Activated CD4-positive, alpha-beta memory T cell treated with anti-CD3 and anti-CD28 coated beads, Interleukin-2, amount 10 ng/mL, durations not matched to agents 7 days and 5 days (primary cell): ENCODE measurements at places on chromosomes 6 and 20. TPM values are rescaled to one million over a fixed set of nuclear protein-coding genes. Genes with fewer than 3 reads are reported as not detected.

The TMEM200A gene
- 3.0 TPM for total RNA-seq

- peaks cover 6% of the 10 kb centered on the region for H3K27me3 ChIP-seq
- H3K4me3 ChIP-seq, result no peak overlapping the region
- peaks cover 13% of the 10 kb centered on the region for H3K4me1 ChIP-seq
- DNase-seq, result no peak
These were observed 82.1 kb downstream of the UNC5CL start for GRCh38 chr6:40956936-40957335.

DNA sequence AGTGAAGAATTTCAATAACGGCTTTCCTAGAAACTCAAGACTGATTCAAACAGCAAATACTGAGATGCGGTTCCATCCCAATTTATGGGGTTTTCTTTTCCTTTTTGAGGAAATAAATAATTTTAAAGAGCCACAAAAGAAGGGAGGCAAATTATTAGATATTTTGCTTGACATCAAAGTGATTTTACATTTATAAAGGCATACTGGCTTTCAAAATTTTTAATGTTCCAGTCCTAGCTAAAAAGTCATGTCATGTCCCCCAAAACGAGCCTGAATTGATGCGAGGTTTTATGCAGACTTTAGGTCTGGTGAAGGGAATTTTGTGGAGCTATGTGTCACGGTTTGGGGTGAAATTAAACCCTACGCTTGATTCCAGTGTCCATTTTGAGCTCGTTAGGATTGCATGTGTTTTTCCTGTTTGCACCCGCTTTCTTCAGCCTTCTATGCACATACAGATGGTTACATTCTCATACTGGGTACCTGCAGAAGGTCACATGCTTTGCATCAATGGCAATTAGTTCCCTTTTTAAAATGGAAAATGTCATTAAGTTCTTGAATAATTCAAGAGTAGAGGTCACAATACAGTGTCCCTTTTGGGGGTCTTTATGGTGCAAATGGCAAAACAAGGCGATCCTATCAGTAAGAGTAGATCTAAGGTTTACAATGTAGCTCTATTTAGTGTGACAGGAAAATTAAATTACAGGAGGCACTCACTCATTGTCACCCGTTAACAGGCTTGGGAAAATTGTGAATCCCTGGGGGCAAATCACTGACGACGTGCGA, 17.3 kb downstream of the FOXA2 start:
- H3K27ac ChIP-seq, result no peak overlapping the region
- no peaks in the 10 kb centered on the region for H3K4me1 ChIP-seq
- H3K36me3 ChIP-seq, result peaks cover 3% of the 10 kb centered on the region
- DNase-seq, result no peak
- peaks cover 45% of the 10 kb centered on the region for H3K27me3 ChIP-seq

- H3K4me3 ChIP-seq, result no peak overlapping the region
- no peaks in the 10 kb centered on the region for H3K36me3 ChIP-seq
- no peak for DNase-seq
- no peak overlapping the region for H3K27ac ChIP-seq
These were observed 179.7 kb upstream of the MYLIP start for GRCh38 chr6:15948930-15949900.

GRCh38 chr6:42428326-42429041, 23.2 kb downstream of the TRERF1 start:
- H3K36me3 ChIP-seq, result peaks cover 40% of the 10 kb centered on the region
- peak; percentile 49 for DNase-seq
- H3K27me3 ChIP-seq, result no peaks in the 10 kb centered on the region
- H3K27ac ChIP-seq, result peak overlapping the region; percentile 47
- peak overlapping the region; percentile 0 for H3K4me3 ChIP-seq

DNA sequence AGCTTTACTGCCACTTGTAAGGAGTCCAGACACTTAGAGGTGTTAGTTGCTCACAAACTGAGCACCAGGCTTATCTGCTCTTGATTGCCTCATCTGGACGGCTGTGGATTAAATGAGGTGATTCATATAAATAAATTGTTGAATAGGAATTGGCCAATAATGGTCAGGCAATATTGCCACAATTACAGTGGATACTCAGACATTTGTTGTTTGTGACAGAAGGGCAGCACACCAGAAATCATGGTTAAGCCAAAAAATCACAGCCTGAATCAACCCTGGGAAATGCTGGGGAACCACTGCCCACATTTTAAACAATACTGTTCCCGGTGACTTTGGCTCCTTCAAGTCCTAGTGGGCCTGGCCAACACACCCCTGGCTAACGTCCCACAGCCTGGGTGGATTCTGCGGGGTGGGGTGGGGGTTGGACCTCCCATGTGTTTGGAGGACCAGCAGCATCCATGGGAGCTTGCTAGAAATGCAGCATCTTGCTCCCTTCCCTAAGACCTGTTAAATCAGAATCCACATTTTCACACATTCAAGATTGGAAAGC, 29.5 kb upstream of the SPDEF start:
- H3K36me3 ChIP-seq, result peaks cover 9% of the 10 kb centered on the region
- no peak overlapping the region for H3K4me3 ChIP-seq
- peaks cover 3% of the 10 kb centered on the region for H3K4me1 ChIP-seq
- no peak overlapping the region for H3K27ac ChIP-seq

DNA sequence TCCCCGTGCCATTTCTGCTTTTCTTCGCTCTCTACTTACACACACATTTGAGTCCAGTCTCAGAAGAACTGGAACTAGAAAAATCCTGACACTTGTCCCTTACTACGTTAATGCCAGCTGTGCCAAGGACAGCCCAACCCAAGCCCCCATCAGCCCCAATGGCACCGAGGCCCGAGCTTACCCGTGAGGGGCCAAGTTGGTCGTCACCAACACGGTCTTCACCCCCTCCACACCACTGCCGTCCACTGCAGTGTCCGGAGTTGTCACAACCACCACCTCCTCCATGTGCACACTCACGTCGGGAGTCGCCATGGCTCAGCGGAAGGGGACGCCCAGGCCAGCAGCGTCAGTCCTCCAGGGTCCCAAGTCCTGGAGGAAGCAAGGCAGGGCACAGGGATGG, 7.8 kb downstream of the GMEB2 start:
- H3K4me1 ChIP-seq, result peaks cover 9% of the 10 kb centered on the region
- H3K36me3 ChIP-seq, result peaks cover 48% of the 10 kb centered on the region
- H3K27ac ChIP-seq, result no peak overlapping the region

- H3K27me3 ChIP-seq, result no peaks in the 10 kb centered on the region
- no peak for DNase-seq
- no peak overlapping the region for H3K27ac ChIP-seq
- H3K4me3 ChIP-seq, result no peak overlapping the region
- H3K36me3 ChIP-seq, result peaks cover 2% of the 10 kb centered on the region
These were observed 88.4 kb downstream of the ZDHHC14 start for GRCh38 chr6:157469378-157469777.

DNA sequence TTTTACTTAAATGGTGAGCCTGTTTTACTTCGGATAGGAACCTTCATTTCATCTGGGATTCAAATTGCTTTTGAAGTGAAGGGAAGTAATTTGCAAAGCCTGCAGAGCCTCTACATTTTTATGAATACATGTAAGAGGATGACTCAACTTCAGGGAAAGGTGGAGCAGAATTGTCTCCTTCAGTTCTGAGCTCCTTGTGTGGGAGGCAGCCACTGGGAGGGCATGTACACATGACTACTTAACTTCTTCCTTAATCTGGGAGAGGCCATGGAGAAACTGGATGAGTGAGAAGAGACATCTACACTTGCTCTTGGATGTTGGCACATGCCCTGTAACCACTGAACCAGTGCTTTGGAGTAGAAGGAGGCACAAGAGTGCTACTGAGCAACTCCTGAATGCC, 145.1 kb upstream of the NRSN1 start:
- no peak overlapping the region for H3K27ac ChIP-seq
- no peaks in the 10 kb centered on the region for H3K36me3 ChIP-seq
- no peak overlapping the region for H3K4me3 ChIP-seq
- H3K27me3 ChIP-seq, result no peaks in the 10 kb centered on the region
- no peak for DNase-seq
- H3K4me1 ChIP-seq, result no peaks in the 10 kb centered on the region

The ACTL10 gene
- total RNA-seq, result 4.5 TPM

DNA sequence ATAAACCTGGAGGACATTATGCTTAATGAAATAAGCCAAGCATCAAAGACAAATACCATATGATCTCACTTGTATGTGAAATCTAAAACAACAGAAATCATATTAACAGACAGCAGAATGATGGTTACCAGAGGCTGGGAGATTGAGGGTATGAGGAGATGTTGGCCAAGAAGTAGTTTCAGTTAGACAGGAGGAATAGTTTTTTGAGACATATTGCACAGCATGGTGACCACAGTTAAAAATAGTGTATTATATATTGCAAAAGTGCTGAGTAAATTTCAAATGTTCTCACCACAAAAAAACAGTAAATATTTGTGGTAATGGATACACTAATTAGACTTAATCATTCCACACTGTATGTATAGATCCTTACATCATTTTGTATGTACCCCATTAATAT, 1.8 kb downstream of the GABRR1 start:
- DNase-seq, result no peak
- H3K36me3 ChIP-seq, result no peaks in the 10 kb centered on the region
- H3K4me3 ChIP-seq, result no peak overlapping the region
- no peaks in the 10 kb centered on the region for H3K4me1 ChIP-seq
- H3K27ac ChIP-seq, result no peak overlapping the region

DNA sequence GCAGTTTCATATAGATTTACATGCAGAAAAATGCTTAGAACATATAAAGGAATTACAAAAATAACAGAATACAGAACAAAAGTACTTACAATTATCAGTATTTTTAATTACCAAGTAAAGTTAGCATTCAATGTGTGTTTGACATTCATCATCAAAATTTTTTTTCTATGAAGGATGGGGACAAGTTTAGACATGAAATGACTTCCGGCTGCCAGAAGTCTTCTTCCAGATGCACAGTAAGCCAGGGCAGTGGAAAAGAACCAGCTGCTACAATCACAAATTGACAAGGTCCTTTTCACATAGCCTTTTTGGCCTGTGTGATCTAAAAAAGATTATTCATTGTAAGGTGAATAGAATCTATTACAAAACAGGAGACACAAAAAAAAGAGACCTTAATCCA, 73.8 kb downstream of the HUS1B start:
- H3K27ac ChIP-seq, result no peak overlapping the region
- DNase-seq, result no peak
- H3K4me3 ChIP-seq, result no peak overlapping the region
- H3K27me3 ChIP-seq, result no peaks in the 10 kb centered on the region
- no peaks in the 10 kb centered on the region for H3K36me3 ChIP-seq
- H3K4me1 ChIP-seq, result peaks cover 39% of the 10 kb centered on the region

The NKAIN2 gene
- total RNA-seq, result not detected

The PRR18 gene
- not detected for total RNA-seq

- H3K4me3 ChIP-seq, result peak overlapping the region; percentile 56
- H3K27me3 ChIP-seq, result peaks cover 1% of the 10 kb centered on the region
- peak; percentile 82 for DNase-seq
- H3K36me3 ChIP-seq, result no peaks in the 10 kb centered on the region
- H3K27ac ChIP-seq, result peak overlapping the region; percentile 85
- H3K4me1 ChIP-seq, result peaks cover 46% of the 10 kb centered on the region
These were observed 49.4 kb upstream of the ARMC2 start for GRCh38 chr6:108798670-108799353.

DNA sequence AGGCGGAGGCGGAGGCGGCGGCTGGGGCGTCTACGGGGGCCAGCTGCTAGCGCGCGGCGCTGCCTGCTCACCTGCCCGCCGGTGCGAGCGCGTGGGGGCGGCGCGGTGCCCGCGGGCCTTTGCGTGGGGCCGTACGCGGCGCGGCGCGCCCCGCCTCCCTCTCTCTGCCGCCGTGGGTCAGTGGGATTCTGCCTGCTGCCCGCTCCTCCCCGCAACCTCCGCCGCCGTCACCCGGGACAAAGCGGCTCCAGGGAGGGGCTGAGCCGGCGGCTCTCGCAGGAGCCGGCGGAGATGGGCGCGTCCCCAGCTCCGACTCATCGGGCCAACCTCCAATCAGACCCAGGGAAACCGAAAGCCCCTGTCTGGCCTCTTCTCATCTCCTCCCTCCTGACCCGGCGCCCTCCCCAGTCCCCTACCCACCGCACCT, at the start of gene RCAN2:
Gene RCAN2 (minus strand): TSS at position 249 of the 427 bp plus-strand sequence.
- no peaks in the 10 kb centered on the region for H3K36me3 ChIP-seq
- H3K27ac ChIP-seq, result no peak within 1 kb of the TSS
- H3K4me1 ChIP-seq, result peaks cover 9% of the 10 kb centered on the region
- peaks cover 61% of the 10 kb centered on the region for H3K27me3 ChIP-seq
- DNase-seq, result no peak

The TBX18 gene
- total RNA-seq, result not detected

DNA sequence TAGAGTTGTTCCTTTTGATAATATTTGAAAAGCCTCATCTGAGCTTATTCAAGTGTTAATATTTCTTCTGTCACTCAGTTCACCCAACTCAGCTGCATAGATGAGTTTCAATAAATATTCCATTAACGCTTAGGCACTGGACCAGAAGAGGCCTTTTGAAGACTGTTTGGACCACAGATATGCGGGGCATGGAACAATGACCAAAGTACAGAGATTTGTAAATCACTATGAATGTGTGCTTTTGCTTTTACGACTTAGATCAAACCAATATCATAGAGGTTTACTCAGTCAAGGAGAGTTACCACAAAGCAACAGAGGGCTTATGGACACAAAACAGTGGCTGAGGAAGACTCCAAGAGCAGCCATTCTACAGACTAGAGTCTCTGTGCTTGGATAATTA, 99.9 kb downstream of the RTN4IP1 start:
- H3K4me3 ChIP-seq, result no peak overlapping the region
- peaks cover 84% of the 10 kb centered on the region for H3K36me3 ChIP-seq
- H3K27me3 ChIP-seq, result no peaks in the 10 kb centered on the region
- no peak overlapping the region for H3K27ac ChIP-seq
- H3K4me1 ChIP-seq, result peaks cover 80% of the 10 kb centered on the region
- no peak for DNase-seq

DNA sequence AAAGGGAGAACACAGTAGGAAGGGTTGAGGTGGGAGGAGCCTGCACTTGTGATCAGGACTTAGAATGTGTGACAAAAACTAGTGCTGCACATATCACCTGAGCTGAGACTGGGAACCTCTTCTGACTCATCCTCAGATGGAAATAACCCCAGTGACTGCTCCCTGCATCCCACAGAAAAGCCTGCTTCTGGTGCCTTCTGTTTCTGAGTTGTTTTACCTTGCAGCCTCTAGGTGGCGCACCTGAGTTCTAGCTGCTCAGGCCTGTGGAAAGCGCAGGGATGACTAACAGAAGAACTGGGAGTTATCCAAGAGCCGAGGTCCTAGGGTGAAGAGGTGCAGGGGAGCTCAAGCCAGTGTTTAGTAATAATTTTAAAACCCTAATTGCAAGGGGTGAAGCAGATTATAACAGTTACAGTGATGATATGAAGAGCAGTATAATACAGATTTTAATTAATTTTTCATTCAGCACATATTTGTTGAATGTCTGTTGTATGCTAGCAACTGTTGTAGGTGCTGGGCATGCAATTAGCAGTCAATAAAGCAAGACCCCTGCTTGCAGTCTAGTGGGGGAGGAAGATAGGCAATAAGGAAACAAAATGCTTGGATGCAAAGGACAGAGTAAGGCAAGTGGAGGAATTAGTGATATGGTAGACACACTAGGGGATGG, 302.5 kb downstream of the DHX35 start:
- no peak overlapping the region for H3K27ac ChIP-seq
- DNase-seq, result peak; percentile 40
- H3K27me3 ChIP-seq, result no peaks in the 10 kb centered on the region
- no peaks in the 10 kb centered on the region for H3K36me3 ChIP-seq
- H3K4me1 ChIP-seq, result no peaks in the 10 kb centered on the region

The ACAT2 gene
- total RNA-seq, result 98.0 TPM
